ENCODE measurements at places on chromosomes 5 and 9. TPM values are rescaled to one million over a fixed set of nuclear protein-coding genes. Genes with fewer than 3 reads are reported as not detected.

DNA sequence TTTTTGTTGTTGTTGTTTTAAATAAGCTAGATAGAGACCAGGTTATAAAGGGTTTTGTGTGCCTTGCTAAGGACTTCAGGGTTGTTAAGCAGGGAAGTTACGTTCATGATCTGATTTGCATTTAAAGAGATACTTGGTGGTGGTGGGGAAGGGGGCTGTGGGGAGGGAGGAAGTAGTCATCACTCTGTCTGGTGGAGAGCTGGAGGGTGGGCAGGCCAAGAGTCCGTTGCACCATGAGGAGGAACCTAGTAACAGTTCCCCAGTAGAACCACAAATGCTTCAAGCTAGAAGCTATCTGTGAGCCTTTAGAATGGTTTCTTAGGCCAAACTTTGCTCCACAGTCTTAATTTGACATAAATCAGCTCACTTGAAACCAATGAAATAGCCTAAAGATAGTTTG lies 18.7 kb upstream of the ROPN1L start:
- no peak for DNase-seq

GRCh38 chr5:75052192-75053053 lies at the start of gene GCNT4:
Gene GCNT4, minus strand, starts transcription at chr5:75052558. Its CDS starts 22,521 bp downstream, at chr5:75030037.
- DNase-seq, result peak; percentile 68

DNA sequence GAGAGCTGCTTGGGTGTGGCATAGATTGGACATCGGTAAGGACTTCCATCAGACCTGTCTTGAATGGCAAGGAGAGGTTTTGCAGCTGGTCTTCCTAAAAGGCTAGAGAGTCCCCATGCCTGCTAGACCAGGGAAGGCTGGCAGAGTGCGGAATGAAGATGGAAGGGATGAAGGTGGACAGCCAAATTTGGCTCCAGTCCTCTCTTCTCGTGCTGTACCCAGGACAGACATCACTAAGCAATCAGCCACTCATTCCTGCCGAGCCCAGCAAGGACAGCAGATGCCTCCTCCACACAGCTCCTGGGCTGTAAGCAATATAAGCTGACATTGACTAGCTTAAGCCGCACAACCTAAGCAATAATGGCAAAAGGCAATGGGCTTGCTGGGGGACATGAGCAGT lies 112.0 kb downstream of the OLFM1 start:
- DNase-seq, result no peak

DNA sequence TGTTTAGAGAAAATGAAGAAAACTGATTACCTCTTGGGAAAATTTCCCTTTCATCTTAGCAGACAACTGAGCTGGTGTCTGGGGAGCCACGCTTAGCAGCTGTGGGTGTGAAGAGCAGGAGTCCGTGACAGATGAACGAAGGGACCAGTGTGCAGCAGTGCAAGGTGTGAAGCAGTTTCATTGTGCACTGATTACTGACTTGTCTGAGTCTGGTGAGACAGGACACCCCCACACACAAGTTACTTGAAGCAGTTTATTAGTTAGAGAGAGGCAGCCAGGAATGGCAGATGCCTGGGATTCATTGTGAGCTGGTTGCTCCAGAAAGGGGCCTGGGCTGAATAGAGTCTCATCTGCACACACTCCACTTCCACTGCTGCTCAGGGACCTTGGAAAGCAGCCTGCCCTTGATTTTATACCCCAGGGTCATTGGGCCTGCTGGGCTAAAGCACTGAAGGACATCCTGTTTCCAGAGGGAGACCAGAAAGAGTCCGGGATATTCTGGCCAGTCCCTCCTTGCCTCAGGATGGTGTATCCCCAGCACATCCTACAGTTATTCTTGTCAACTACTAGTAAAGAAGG lies 47.4 kb downstream of the FBXL7 start:
- no peak for DNase-seq

DNA sequence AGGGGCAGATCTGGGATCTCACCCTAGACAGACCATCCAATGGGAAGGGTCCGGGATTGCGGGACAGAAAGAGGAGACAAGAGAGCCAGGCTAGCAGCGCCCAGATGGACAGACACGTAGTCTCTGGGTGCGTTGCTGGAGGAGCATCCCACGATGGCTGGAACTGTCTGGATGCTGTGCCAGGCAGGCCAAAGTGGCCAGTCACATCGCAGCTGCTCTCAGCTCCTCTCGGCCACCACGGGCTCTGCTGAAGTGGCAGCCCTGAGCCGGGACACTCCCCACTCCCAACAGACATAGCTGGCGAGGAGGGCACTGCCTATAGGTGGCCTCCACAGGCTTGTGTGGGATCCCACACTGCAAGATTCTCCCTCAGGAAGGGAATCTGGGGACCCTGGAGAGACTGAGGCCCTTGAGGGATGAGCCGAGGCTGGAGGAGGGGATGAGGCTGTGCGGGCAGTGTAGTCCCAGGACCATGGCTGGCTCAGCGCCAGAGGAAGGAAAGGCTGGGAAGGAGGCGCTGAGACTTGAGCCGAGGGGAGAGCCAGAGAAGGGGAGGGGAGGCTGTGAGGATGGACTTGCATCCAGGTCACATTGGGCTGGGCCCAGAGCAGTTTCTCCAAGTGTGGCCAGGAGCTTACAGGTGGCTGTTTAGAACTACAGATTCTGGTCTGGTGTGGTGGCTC lies 10.3 kb upstream of the WDR5 start:
- DNase-seq, result peak; percentile 3

DNA sequence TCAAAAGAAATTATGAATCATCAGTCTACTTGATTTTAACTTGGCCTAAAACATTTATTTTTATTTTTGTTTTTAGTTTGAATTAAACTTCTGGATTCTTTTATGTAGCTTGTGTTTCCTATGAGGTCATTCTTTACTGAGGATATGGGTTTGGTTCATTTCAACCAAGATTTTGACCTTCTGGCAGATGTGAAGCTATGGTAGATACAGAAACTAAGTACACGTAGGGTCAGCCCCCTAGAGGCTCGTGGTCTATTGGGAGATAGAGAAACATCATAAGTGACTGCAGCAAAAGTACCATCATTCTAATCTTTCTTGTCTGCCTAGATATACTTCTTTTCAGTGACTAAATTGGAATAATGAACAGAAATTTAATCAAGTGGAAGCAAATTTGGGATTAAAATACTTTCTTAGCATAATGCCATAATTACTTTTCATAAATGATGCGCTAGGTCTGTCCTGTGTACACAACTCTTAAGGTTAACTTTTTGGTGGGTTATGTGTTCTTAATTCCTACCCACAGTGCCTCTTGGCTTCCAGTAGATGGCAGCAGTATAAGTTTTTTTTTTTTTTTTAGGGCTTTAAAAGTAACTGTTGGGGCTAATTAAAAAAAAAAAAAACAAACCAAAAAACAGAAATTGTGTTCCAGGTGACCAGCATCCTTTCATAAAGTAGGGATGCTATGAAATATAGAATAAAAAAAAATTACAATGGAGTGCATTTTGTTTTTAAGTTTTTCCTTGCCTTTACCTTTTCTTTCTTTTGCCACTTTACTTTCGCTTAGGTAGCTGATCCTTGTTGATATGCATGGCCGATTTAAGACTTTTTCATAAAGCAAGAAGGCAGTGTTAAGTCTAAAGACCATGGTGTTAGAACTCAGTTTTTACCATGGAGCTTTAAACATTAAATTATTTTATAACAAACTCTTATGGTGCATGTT lies 49.9 kb downstream of the LRRTM2 start:
- DNase-seq, result peak; percentile 32

GRCh38 chr9:33799928-33800704 lies 4.8 kb downstream of the PRSS3 start:
- DNase-seq, result no peak

DNA sequence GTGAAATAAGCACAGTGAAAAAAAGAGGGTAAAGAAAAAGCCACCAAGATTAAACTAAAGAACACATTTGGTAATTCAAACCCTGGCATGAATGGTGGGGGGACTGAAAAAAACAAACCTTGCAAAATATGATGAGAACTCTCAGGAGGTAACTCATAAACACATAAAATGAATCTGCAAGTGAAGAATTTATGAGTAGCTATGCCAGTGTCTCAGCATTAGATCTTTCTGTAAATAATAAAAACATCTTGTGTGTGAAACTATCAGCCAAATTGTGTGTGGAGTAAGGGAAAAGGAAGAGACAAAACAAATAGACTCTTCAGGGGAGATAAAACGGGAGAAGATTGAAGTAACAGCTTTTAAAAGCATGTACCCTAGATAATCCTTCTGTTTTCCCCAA lies 129.6 kb upstream of the SPEF2 start:
- no peak for DNase-seq

DNA sequence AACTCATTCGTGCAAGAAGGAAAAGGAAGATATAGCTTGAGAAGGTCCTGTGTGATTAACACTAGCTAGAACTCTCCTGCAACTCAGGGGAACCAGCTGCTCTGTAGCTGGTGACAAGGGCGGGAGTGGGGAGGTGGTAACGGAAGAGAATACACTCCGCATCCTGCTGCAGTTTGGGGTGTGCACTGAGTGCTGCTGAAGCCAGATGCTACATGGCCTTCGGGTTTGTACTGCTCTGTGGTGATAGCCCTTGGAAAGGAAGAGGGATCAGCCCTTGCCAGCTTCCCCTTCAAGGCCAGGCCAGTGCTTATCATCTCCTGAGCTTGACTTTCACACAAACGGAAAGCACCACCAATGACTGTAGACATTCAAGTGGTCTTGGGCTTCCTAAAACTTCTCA lies 34.3 kb downstream of the FRMD3 start:
- no peak for DNase-seq

DNA sequence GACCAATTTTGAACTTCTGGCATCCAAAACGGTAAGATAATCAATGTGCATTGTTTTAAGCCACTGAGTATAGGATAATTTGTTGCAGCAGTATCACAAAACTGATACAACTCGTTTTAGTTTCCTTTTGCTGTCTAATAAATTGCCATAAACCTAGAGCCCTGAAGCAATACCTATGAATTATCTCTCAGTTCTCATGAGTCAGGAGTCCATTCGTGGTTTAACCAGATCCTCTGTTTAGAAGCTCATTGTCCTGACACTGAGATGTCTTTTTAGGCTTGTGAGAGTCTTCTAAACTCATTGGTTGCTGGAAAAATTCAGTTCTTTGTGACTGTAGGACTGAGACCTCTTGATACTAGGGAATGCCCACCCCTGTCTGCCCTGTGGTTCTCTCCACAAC lies 262.9 kb downstream of the SEMA5A start:
- DNase-seq, result no peak

Gene UBE2QL1
- total RNA-seq, result 5.9 TPM

Gene ORM1
- not detected for total RNA-seq

Gene BHMT2
- total RNA-seq, result not detected

Gene OTP
- total RNA-seq, result not detected

Gene AMBP
- not detected for total RNA-seq

All from cardiac muscle cell (in vitro differentiated cells and primary cell).